ENCODE measurements at places on chromosomes 3 and 15. TPM values are rescaled to one million over a fixed set of nuclear protein-coding genes. Genes with fewer than 3 reads are reported as not detected.

DNA sequence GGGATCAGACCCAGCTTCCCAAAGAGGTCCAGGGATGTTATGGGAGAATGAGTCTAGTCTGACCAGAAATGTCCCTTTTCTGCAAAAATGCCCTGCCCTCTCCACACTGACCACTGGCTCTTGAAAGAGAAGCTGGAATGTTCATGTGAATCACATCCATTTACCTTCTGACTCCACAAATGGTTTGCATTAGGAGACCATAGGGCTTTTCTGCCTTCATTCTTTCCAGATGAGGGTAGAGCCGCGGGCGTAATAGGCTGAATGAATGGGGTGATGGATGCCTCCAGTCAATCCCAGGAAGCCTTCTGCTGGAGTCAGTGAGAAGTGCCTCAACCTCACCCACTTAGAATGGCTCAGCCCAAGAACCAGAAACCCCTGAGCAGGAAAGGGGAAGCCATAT lies 47.2 kb upstream of the IREB2 start:
- DNase-seq: no peak

MYL3 gene
- not detected for total RNA-seq

DNA sequence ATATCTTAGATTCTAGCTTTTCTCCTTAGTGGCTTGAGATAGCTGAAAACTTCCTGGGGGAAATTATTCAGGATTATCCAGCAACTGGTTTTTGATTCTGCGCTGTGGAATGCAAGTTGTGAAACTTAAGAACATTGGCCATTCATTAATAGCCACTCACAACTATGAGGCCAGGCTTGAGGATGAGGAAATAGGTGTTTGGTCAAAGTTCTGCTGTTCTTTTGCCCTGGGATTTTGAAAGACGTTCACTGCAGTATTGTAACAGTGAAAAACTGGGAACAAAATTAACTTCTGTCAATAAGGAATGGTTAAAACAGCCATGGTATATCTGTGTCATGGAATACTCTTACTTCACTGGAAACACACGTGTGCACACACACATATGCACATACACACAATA lies 44.1 kb downstream of the CTXND1 start:
- DNase-seq: no peak

GRCh38 chr3:170448584-170448983 lies 29.9 kb downstream of the CLDN11 start:
- peak; percentile 33 for DNase-seq

C2CD4A gene
- not detected for total RNA-seq

- no peak for DNase-seq
Measured at GRCh38 chr15:24916305-24917009, 38.3 kb upstream of the SNRPN start.

STXBP5L gene
- total RNA-seq: not detected

- DNase-seq: peak; percentile 33
Measured at GRCh38 chr15:64651601-64652191, 123.7 kb downstream of the RBPMS2 start.

- DNase-seq: no peak
Measured at GRCh38 chr15:48811325-48811958, 573 bp upstream of the CEP152 start.
